ENCODE measurements at places on chromosomes 12 and 14.
A peak's percentile ranks its signal among the peaks of the same experiment; 100 is the strongest.

DNA sequence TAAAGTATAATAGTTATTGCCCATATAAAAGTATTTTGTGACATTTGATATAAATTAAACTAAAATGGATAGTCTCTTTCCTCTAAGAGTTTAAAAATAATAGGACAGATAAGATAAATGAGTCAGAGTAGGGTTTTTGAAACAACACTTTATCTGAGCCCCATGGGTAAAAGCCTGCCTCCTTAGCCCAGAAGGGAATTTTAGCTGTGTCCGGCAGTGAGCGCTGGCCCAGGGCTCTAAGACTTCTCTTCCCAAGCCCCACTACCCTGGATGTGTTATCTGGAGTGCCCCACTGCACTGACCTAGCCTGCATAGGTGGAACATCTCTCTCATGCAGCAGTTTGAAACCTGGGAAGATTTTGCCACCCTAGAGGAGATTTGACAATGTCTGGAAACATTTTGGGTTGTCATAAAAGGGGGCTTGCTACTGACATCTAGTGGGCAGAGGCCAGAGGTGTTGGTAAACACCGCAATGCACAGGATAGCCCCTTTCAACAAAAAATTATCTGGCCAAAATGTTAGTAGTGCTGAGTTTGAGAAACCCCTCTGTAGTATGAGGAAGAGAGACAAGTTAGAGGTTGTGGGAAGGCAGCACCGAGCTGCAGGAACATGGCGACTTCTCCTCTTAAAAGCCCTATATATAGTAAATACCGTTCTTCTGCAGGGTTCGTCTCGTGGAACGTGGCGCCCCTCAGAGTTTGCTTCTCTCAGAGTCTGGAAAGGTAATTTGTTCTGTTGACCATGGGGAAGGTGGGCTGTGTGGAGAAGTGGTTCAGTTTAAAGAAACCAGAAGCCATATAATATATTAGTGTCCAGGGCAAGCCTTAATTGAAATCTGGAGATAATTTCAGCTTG lies 29.3 kb upstream of the ATF1 start:
- no peak for DNase-seq

GRCh38 chr12:111242184-111242583 lies 126.7 kb downstream of the PHETA1 start:
- no peak for DNase-seq

DNA sequence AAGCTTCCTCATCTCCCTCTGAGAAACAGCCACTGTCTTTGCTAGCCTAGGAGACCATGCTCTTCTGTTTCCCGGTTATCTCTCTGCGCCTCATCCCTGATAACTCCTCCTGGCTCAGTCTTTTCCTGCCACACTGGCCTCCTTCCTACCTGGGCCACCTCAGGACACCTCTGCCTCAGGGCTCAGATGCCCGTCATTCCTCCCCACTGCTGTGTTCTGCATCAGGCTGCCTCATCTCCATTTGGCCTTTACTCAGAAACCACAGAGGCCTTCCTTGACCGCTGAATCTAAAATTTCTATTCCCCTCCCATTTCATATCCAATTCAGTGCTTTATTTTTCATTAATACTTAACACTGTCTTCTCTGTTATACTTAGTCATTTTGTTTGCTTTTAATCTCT lies 311.0 kb upstream of the RGS6 start:
- no peak for DNase-seq

DNA sequence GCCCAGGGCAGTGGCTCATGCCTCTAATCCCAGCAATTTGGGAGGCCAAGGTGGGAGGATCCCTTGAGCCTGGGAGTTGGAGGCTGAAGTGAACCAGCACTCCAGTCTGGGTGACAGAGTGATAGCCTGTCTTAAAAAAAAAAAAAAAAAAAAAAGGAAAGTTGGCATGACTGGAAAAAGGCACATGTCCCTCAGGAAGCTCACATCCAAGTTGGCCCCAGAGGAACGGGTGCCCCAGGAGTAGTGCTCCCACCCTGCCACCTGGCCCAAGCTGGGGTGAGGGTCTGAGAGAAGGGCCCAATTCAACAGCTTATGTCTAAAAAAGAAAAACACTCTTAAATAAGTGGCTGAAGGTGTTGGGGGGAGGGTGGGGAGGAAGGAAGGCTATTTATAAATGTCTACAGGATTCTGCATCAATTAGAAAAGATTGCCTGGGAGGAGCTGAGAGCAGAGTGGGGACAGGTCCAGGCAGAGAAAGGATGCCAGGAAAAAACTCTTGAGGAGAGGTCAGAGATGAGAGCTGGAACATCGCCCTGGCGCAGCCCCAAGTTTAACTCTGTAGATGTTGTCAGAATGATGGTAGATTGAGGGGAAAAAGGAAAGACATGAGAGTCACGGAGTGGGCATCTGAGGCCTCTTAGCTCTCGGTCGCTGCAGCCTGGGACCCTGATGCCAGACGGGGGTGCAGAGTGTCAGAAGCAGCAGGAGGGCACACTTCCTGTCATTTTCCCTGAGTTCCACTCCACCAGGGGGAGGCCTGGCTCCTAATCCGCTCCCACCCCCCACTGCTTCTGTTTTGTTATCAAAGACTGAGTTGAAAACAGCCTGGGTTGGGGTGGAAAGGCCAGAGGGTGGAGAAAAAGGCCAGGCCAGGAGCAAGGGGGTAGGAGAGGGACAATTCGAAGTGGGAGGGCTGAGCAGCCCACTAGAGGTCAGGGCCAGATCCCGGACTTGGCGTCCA lies 7.3 kb downstream of the SPRYD3 start:
- no peak for DNase-seq

GRCh38 chr14:89455412-89455811 lies 38.4 kb upstream of the FOXN3 start:
- DNase-seq, result no peak

DNA sequence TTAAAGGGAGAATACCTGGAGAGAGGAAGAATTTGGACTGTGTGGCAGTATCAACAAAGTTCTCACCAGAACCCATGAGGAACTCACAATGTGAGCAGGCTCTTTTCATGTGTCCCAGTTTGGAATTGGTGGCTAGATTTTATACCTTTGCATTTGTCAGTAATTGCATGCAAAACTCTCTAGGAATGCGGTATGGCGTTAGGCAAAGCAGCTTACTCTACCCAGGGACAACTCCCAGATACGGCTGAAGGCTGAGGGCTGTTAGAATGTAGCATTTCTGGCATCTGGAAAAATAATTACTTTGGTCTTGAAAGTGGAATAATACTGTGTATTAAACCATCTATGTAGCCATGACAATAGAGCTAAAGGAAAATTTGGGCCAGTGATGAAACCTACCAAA lies 635.5 kb downstream of the SLC16A7 start:
- DNase-seq, result peak; percentile 46

- DNase-seq, result peak; percentile 36
Measured at GRCh38 chr12:57005980-57006808, at the start of gene ZBTB39. Gene ZBTB39 (minus strand): TSS chr12:57006546. CDS start chr12:57004917, 1,629 bp downstream.

- no peak for DNase-seq
Measured at GRCh38 chr14:57884175-57884574, 18.3 kb upstream of the SLC35F4 start.

DNA sequence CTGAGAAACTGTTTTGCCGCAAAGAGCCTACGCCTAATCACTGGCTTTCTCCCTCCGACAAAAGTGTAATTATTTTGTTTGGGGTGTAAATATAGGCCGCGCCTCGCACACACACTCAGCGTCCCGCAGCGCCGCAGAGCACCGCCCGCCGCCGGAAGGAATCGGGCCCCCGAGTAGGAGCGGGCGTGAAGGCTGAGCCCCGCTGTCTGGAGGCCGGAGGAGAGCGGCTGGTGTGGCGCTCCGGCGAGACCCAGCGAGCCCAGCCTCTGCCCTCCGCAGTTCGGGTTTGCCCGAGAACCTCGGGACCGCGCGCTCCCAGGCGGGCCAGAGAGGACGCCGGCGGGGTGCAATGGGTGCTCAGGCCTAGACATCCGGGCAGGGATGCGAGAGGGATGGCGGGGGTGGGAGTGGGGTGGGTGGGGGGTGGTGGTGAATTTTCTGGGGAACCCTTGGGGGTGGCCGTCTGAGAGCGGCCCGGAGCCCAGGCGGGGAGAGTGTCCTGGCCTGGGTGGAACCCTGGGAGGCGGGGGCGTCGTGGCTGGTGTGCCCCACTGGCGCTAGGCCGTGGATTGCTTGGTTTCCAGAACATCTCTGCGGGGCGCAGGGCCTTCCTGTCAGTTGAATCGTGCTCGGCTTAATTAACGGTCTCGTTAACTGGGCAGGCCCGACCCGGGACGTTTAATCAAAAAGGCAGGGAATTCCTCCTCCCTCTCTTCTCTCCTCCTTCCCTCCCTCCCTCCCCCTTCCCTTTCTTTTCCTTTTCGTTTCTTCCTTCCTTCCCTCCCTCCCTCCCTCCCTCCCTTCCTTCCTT lies 4.7 kb upstream of the LHX5 start:
- no peak for DNase-seq

DNA sequence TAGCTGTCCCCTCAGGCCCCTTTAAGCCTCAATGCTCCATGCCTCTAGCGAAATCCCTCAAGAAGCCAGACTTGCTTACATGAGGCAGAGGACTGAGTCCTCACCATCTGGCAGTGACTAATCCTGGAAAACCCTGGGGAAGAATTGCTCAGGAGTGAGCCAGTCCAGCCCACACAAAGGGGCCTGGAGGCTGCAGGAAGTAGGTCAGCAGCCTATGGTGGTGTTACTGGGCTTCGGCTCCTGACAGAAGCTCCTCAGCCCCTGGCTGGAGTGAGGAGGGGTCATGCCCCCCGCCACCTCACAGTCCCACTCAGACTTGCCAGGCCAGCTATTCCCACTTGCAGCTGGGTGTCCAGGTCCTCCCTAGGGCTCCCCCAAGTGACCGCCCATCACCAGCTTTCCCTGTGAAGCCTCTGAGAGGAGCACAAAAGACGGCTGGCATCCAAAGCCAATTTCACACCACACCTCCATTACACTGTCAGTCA lies 250.5 kb downstream of the DPF3 start:
- no peak for DNase-seq

GRCh38 chr12:18689771-18690170 lies 48.0 kb downstream of the PLCZ1 start:
- no peak for DNase-seq

GRCh38 chr14:35877276-35877675 lies 51.1 kb downstream of the BRMS1L start:
- no peak for DNase-seq

DNA sequence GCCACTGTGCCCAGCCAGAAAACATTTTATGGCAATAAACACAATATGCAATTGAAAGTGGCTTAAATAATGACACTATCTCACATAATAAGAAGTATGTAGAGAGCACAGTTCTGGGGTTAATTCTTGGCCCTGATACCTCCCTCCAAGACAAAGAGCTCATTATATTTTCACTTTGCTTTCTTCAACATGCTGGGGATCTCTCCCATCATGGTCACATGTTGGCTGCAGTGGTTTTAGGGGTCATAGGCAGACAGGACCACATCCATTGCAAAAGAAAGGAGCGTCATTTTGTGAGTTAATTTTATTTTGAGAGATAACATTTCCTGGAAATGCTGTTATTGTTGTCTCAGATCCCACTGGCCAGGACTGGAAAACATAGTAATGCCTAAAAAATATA lies 8.3 kb upstream of the SLC38A2 start:
- DNase-seq, result no peak

Measured in NCI-H1048 (cell line).